H54 (cell line): ENCODE measurements at places on chromosomes 5 and 9.
A peak's percentile ranks its signal among the peaks of the same experiment; 100 is the strongest.

DNA sequence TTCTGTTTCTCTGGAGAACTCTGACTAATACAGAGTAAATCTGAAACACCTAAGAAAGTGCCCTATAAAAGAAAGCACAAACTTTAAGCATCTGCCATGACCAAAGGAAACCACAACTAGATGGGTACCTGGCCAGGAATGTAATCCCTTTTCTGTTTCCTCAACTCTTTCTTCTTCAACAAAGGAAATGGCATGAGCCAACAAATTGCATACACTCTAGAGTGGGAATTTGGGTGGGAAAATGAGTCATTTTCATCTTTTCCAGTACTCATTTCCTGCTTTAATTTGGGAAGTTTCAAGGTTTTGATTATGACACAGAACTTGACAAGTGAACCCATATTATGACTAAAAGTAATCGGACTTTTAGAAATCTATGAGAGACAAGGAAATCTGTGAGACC is 349.2 kb upstream of the RORB start:
- DNase-seq: no peak

DNA sequence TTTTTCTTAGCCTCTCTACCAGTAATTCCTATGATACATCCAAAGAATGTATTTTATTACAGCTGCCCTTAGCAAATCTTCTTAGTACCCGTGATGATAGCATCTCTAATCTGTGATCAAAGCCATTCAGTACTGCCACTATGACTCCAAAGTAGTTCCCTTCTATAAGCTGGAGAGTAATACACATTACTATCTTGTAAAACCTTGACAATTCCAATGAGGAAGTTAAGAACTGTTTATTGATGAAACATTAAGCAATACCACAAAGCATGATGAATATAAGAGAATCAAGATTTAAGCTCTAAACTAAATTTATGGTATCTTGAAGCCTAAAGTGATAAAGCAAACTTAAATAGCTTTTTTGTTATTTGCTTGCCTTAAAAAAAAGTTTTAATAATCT is 86.1 kb downstream of the SMIM23 start:
- no peak for DNase-seq

GRCh38 chr5:116652196-116652729 is 77.6 kb upstream of the SEMA6A start:
- no peak for DNase-seq

DNA sequence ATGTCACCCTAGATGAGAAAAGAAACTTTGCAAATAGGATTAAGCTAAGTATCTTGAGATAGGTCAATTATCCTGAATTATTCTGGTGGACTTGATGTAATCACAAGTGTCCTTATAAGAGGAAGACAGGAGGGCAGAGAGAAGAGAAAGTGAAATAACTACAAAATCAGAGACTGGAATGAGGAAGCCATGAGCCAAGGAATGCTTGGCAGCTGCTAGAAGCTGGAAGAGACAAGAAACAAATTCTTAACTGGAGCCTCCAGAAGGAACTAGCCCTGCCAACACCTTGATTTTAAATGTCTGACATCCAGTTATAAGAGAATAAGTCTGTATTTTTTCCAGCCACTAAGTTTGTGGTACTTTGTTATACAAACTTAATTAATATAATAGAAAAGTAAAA is 480.0 kb downstream of the NR2F1-AS1 start:
- no peak for DNase-seq

DNA sequence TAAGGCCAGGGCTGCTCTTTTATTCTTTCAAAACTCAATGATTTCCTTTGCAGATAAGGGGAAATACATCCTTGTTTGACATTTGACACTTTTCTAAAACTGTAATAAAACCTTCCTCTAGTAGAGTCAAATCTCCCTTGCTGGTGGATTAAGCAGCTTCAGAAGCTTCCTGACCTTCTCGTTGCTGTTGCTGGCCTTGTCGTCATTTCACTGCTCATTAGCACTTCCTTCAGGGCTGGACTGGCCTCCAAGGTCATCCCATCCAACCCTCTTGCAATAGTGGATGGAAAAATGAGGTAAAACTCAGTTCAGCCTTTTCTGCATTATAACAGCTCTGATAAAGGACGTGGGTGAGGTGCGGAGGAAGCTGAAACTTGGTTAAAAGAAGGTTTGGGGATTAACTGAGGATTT is 1.1 kb upstream of the ADAMTSL1 start:
- no peak for DNase-seq

GRCh38 chr5:56350597-56351170 is 117.6 kb upstream of the ANKRD55 start:
- peak; percentile 82 for DNase-seq

DNA sequence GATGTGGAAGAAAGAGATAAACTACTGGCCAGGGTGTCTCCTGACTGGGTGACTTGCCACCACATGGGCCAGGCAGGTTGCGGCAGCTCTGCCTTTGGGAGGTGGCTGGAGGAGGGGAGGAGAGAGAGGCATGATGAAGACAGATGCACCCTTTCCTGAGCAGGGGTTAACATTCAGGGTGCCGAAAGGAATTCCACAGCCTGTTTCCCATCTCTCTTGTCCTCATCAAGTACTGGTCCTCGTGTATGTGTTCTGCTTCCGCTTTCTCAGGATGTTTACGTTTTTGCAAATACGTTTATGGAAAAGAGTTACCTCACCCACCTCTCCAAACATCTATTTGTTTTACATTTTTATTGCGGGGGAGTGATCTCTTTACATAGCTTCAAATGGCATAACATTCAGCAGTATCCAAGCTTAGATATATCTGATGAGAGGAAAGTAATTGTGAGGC is 73.4 kb downstream of the C9orf85 start:
- no peak for DNase-seq

DNA sequence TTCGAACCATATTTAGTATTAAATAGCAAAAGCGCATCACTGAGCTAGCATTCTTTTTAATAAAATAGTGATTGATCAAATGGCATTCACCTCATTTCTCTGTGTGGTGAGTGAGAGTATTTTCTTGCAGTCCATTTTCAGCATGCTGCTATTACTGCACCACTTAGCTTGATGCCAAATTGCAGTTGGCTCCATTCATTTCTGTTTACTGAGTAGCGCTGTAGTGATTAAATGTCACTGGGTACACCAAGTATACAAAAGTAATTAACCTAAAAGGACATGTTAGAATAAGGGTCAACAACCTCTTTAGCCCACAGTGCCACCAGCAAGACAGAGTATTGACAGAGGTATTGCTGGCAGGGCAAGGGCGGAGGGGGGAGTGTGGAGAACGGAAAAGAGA is 122.0 kb downstream of the TLE4 start:
- no peak for DNase-seq

DNA sequence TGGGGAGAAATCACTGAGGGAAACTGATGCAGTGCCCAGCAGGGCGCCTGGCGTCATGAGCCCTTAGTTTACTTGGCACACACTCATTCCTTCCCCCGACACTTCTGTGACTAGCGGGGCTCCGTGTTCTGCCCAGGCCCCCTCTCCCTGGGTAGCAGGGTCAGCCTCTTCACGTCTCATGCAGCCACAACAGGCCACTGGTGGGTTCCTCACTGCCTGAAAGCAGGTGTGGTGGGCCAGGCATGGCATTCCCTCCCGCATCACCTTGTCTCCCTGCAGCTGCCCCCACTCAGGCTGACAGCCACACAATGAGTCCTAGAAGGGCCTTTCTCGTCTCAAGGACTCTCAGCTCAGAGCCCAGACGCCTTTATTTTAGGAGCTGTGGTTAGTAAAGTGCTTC is 51.1 kb upstream of the CPLX2 start:
- DNase-seq: no peak

DNA sequence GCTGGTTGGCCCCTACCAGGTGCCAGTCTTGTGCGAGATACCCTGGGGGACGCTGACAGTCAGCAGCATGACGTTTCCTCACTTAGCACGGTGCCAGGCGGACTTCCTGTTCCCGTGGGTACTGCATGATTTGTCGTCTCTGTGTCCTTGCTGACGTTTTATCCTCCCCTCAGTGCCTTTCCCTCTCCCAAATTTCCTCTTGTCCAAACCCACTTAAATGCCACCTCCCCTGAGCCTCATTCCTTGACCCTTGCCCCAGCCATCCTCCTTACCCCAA is 60.6 kb upstream of the SAP30L start:
- no peak for DNase-seq

GRCh38 chr9:110284211-110284844 is 28.0 kb upstream of the TXN start:
- DNase-seq: no peak

DNA sequence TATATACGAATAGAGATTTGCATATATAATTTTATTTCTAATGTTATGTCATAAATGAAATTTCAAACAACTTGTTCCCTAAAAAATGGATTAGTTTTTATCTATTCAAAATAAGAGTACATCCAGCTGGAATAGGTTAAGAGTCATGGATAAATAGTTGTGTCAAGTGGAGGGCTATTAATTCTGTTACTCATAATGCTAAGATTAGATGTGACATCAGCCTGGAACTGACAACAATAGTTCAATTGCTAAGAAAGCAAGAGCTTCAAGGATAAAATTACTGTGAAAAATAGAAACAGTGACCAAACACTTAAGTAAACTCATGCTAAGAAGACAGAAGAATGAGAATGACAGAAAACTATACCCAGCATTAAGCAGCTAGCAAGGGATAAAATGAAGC is 92.2 kb upstream of the CDH9 start:
- DNase-seq: no peak

GRCh38 chr5:126628102-126628501 is 27.4 kb downstream of the PHAX start:
- DNase-seq: no peak

DNA sequence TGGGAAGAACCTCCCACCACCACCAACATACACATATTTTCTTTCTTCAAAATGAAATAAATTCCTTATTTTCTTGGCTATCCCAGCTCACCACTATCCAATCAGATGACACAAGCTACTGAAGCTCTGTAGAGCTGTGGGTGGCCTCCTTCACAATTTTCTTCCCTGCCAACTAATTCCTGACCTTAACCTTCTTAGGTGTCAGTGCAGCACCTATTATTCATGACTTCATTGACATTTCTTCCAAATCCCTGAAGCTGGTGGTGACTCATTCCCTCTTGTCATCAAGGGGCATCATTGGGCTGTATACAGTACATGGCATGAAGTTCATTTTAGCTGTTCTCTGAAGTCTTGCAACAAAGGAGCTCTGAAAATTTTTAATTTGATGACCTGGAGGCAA is 42.0 kb upstream of the ADRA1B start:
- no peak for DNase-seq

GRCh38 chr9:137139468-137140150 is 655 bp downstream of the GRIN1 start:
- DNase-seq: no peak

DNA sequence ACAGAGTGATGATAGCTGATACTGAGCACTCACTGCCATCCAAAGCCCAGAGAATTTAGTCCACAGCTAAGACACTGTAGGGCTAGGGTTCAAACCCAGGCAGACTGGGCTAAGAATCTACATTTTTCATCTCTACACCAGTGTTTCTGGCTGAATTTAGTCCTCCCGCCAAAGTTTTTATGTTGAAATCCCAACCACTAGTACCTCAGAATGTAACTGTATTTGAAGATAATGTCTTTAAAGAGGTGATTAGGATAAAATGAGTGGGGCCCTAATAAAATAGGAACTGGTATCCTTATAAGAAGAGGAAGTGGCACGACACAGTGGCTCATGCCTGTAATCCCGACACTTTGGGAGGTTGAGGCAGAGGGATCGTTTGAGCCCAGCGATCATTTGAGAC is 4.3 kb downstream of the GNA14 start:
- DNase-seq: no peak

DNA sequence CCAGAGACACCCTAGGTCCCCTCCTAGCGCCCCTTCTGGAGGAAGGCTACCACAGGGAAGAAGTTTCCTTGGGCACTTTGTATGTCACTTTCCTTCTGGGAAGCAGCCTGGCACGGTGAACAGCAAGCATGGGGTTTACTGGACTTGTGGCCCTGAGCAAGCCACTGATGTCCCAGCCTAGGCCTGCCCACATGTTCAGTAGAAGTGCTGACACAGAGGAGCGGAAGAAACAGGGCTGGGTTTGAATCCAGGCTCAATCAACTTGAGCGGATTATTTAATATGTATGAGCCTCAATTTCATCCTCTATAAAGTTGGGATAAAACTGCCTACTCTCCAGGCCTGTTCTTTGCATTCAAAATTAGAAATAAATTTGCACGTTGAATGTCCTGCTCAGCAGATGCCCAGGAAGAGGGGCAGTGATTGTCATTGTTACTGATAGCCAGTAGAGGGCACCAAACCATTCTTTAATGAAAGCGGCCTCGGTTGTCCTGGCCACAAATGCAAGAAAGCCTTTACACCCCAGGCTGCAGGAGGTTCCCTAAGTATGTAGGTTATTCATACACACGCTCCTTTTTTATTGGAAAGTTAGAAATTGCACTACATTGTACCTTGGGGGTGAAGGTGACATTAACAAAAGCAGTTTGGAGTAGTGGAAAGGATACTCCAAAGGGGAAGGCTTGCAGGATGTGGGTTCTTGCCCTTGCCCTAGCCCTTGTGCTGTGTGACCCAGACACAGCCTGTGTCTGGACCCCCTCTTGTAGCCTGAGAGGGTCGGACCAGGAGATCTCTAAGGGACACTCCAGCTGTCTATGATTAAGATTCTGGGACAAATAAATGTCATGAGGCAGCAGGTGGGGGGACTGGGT is 13.4 kb upstream of the XPA start:
- peak; percentile 87 for DNase-seq

GRCh38 chr9:94140791-94141790 is 56.8 kb downstream of the PTPDC1 start:
- DNase-seq: peak; percentile 30

GRCh38 chr9:7287986-7288385 is 511.6 kb downstream of the DMAC1 start:
- no peak for DNase-seq

GRCh38 chr5:81850501-81851357 is 99.8 kb upstream of the SSBP2 start:
- DNase-seq: no peak

- no peak for DNase-seq
These were observed 159.4 kb upstream of the PRR16 start for GRCh38 chr5:120304663-120305062.

DNA sequence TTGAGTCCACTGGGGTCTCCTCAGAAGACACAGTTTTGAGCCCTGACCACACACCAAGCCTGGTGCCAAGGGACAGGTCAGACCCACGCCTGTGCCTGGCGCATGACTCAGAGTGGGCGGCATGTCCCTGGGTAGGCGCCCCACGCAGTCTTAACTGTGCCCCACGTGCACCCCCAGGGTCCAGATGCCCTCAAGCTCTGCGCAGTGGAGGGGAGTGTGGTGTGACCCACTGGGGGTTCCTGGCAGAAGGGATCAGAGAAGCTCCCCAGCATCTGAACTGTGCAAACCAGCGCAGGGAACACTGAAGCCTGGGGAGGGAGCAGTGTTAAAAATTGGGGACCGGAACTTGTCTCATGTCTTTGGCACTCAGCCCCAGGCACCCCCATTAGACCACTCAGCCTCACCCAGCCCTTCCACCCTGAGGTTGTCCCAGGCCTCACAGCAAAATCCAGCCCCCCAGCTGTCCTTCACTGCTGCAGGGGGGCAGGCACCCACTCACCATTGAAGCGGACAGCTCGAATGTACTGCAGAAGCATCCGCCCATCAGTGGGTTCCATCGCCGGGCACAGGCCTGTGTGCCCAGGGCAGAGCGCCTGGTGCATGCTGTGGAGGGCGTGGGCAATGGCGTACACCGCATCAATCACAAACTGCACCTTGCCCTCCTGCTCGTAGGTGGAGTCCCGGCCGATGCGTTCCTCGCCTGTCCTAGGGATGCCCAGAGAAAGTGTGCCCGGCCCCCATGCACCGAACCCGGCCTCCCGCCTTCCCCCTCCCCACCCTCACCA is 6.5 kb downstream of the GRM6 start:
- DNase-seq: no peak
